Activated T-helper 1 cell treated with anti-CD3 and anti-CD28 coated beads, Interleukin-2, amount 50 U/mL, for 16 hours (primary cell): ENCODE measurements at places on chromosomes 13 and 19.

GRCh38 chr13:48159401-48159800 is 64.5 kb upstream of the MED4 start:
- no peak for DNase-seq

GRCh38 chr13:92719868-92720267 is 506.7 kb upstream of the GPC6 start:
- DNase-seq = no peak

DNA sequence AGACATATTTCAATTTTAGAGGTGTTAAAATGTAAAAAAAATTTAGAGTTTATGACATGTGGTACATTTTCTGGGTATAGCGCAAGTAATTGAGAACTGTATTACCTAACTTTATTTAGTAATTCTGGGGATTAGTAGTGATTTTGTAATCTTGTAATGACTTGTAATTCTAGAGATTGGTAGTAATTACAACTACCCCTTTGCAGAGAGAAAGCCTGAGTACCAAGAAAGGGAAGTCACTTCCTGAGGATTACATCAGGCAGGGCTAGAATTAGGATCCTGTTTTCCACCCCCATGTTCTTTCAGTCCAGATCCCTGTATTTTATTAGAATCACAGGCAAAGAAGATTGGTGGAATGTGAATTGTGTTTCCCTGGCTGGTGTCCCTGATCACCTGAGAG is 274.9 kb downstream of the KCNRG start:
- DNase-seq = no peak

GRCh38 chr13:27043013-27043412 is 128.6 kb downstream of the USP12 start:
- DNase-seq = no peak

GRCh38 chr19:48636859-48637448 is at the start of gene DBP:
TSS of gene DBP (minus strand) at chr19:48637379. CDS start at chr19:48636994, 385 bp downstream.
- no peak for DNase-seq

- DNase-seq = no peak
Measured at GRCh38 chr19:42277821-42278451, 8.9 kb downstream of the CIC start.

DNA sequence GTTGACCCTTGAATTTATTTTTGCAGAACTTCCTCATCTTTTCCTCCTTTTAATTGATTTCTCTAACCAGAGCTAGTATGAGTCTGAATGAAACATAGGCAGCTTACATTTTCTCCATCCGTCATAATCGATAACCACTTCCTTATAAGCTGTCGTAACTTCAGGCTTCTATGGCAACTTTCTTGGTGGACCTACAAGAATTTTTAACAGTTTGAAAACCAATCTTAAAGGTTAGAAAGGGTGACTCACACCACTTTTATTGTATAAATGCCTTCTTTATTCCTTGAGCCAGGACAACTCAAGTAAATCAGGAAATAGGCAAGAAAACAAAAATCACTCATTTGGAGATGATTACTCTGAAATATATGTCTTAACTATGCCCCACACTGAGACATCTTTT is 105.7 kb upstream of the KL start:
- DNase-seq = no peak

DNA sequence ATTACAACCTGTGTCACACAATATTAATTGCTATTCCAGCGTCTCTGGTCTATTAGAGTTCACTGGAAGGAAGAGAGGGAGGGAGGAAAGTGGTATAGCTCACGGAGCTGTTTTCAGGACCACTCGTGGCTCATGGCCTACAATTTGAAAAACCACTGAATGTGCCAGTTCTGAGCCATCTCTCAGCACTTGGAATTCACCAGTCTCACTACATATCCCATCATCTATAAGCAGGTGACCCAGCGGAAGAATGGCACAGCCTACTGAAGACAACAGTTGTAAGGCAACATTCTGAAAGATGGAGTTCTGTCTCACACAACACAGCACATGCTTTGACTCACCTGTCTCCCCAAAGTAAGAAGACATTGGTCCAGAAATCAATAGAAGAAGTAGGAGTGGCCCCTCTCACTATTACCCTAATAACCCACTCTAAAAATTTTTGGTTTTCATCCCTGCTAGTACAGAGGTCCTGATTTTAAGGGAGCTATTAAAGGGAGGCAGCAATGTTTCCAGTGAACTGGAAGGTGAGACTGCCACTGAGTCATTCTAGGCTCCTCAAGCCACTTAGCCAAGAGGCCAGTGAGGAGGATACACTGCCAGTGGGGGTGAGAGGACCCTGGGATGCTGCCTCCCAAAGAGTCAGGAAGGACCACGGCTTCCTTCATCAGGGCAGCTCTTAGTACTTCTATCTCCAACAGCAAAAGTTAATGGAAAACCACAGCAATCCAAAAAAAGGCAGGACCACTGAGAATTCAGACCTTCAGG is 50.0 kb upstream of the DOCK9 start:
- no peak for DNase-seq

DNA sequence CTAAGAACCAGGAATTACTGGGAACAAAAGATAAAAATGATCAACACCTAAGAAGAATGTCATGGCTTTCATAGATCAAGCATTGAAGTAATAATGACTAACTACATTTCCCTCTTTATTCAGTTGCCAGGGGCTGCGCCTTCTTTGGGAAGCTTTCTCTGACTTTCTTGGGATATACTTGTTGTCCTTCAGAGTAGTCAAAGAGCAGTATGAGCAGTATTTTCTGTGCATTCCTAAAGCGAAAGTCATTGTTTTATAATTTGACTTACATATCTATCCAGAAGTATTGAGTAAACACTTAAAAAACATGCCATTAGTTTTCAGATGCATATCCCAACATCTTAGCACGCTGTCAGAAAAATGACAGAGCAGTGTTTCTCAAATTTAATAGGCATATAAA is 2412.4 kb downstream of the PCDH9 start:
- DNase-seq = no peak

GRCh38 chr19:52542984-52543664 is 15.7 kb downstream of the ZNF808 start:
- DNase-seq = peak; percentile 20

- no peak for DNase-seq
Measured at GRCh38 chr13:75452564-75452963, 29.4 kb downstream of the TBC1D4 start.

DNA sequence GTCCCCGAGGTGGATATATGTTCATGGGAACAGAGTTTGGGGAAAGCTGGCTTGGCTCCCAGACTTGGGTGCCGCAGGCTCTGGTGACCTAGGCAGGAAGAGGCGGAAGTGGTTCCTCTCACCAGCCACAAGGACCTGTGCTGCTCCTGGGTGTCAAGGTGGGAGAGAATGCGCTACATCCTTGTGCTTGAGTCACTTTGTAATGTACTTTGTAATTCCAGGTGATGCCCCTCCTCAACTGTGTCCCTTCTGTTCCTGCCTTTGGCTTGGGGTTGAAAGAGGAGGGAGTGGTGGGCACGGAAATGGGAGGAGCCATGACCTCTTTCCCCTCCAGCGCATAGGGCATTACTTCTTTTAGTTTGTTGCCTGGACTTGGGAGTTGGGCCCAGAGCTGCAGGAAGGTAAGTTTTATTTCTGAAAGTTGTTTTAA is 10.9 kb downstream of the GARRE1 start:
- no peak for DNase-seq

DNA sequence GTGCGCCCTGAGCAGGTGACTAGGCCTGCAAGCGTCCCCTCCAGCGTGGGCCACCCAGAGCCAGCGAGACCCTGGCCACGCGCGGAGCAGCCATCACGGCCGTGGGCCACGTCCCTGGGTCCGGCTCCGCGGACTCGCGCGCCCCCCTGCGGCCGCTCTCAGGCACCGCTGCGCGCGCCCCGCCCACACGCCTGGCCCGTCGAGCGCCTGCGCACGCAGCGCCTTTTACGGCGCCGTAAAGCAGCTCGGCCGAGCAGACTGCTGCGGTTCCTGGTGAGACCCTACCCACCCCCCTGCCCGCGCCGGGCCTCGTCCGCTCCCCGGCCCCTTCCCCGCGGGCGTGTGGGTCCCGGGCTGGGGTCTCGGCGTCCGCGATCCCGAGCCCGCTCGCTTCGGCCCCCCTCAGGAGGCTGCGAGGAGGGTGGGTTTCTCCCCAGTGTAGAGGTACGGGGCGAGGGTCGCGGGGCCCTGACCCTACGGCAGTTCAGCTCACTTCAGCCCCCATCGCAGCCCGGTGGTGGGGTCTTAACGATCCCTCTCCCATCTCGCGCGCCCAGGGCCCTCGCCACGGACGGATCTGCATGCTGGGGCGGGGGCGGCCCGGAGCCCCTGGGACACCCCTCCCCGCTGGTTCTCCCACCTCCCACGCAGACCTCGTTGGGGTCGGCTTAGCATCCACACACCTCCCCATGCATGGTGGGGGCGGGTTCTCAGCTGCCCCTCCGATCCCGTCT is at the start of gene TRAPPC5:
TSS of gene TRAPPC5 (plus strand) at position 228 of the 734 bp plus-strand sequence. CDS start 1,421 bp downstream, outside the sequence.
- DNase-seq = peak; percentile 70

DNA sequence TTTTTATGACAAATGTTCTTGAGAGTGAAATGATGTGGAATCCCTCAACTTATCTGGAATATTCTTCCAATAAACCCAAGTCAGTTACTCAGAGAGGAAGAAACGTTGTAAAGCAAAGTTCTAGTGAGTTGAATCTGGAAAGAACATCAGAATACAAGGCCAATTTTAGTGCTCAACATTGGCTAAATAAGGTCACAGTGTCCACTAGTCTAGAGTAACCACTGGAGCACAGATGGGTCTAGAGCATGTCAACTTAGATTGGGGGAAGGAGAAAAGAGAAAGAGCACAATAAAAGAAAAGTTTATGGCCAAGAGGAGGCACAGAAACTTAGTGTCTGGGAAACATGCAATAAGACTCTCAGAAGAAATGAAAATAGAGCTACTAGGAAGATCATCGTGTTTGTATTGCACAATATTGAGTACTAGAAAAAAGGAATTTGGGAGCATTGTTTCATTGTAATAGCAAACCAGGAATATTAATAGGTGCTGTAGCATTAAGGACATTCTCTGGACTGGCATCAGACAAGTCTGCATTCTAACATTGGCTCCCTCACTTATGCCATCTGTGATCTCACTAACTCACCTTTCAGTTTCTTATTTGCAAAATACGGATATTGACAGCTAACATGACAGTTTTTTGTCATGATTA is 1318.5 kb downstream of the PCDH9 start:
- no peak for DNase-seq

DNA sequence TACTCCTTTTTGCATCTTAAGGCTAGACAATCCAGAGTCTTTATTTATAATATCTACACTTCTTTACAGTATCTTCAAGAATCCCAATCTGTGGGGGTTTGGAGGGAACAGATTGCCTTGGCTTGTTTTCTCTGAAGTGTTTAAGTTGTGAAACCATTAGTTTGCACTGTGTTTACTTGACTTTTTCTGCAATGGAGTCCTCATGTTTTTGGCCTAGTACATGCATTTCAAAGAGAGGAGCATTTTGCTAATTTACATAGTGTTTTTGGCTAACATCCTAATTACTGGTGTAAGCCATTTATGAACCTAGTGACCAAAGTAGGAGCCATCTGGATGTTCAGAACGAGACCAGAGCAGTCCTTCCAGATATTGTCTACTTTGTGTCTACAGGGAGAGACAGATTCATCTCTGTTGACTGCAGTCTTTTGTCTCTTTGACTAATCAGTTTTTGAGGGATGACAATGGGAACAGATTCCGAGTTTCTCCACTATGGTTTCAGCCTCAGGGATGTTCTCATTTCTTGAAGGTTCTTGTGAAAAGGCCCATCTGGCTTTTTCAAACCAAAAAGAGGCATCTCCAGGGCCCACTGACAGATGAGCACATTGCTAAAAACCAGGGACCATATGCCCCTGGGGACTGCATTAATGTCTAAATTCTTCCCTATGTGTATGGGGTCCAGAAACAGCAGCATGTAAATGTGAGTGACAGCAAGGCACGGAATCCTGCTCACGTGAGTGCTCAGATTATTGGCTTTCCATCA is 53.4 kb downstream of the ING1 start:
- DNase-seq = no peak

GRCh38 chr19:17525141-17525540 is 13.7 kb downstream of the PGLS start:
- no peak for DNase-seq

DNA sequence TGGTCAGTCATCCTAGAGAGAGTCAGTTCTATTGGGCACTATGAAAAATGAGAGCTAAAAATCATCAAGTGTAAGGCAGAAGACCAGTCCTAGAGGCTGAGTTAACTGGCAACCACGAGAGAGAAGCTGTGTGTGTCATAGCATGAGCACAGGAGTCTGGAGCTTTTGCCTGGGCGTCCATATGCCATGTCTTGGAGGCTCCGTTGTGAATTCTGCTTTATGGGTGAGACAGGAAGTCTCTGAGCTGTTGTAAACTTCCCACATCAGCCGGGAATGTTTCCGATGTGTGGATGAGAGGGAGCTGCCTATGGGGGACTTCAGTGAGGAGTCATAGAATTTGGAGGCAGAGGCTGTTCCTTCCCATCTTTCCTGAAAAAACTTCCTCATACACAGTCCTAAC is 120.0 kb downstream of the ITGBL1 start:
- no peak for DNase-seq

DNA sequence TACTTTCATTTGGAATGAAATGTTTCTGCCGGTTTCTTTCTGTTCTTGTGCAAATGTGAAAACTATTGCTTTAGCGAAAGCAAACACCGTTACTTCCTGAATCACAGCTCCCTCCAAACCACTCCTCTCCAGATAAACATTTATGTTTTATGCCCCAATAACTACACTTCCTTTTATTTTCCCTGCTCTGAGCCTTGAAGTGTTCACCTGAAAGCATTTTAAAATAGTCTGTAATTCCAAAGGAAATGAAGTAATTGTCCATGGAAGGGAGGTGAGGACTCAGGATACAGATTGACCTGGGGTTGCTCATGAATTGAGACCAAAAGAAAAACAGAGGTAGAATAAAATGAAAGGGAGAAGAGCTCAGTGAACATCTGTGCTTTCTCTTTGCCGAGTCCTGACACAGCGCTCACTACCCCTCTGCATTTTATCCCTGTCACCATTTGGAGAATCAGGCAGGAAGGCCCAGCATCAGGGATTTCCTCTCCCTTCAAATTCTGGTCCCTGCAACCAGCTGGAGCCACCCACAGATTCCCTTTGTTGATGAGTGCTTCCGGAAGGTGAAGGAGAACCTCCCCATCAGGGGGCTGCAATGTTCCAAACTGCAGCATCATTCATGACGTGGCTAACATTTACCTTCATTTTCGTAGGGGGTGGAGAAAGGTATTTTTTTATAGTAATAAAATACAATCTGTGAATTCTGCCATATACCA is 171.9 kb downstream of the ITGBL1 start:
- DNase-seq = no peak
